ENCODE measurements at places on chromosomes 2 and 18.

DNA sequence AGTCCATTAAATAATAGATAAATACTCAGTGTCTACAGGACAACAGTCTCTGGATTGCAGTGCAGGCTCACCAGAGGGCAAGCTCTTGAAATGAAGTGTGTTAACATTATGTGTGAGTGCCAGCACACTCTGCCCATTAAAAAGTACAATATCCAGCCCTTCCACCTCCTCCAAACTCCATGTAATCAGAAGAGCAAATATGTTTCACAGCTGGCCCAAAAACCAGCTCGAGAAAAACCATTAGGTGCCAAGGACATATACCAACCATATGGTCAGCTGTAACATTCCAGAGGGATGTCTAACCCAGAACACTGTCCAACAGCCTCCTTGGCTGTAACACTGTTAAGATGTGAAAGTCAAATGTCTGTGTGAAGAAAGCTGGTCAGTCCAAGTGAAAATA is 112.2 kb downstream of the ZNF385B start:
- DNase-seq, result peak; percentile 34

- no peak for DNase-seq
Measured at GRCh38 chr2:10382354-10383061, 65.6 kb downstream of the ODC1 start.

DNA sequence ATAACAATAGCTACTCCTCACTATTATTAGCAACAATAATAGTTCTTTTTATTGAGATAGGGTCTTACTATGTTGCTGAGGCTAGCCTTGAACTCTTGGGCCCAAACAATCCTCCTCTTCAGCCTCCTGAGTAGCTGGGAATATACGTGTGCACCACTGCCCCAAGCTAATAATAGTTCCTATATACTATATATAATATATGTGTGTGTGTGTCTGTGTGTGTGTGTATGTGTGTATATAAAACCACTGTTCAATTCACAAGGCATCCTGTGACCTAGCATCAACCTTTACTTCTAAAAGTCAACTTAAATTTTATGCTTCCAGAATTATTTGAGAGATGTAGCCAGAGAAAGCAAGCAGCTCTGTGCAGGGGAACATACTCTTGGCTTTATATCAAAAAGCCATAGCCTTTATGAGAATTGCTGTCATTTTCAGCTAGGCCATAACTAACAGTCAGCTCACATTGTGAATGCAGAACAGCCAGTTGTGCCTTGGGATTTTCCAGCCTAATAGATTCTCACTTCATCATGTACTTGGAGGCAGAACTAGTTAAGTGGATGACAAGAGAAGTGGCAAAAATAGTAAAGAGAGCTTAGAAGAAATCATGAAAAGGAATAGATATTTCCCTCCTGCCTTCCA is 665.5 kb downstream of the NYAP2 start:
- no peak for DNase-seq

- no peak for DNase-seq
Measured at GRCh38 chr18:28127228-28127627, 49.7 kb downstream of the CDH2 start.

DNA sequence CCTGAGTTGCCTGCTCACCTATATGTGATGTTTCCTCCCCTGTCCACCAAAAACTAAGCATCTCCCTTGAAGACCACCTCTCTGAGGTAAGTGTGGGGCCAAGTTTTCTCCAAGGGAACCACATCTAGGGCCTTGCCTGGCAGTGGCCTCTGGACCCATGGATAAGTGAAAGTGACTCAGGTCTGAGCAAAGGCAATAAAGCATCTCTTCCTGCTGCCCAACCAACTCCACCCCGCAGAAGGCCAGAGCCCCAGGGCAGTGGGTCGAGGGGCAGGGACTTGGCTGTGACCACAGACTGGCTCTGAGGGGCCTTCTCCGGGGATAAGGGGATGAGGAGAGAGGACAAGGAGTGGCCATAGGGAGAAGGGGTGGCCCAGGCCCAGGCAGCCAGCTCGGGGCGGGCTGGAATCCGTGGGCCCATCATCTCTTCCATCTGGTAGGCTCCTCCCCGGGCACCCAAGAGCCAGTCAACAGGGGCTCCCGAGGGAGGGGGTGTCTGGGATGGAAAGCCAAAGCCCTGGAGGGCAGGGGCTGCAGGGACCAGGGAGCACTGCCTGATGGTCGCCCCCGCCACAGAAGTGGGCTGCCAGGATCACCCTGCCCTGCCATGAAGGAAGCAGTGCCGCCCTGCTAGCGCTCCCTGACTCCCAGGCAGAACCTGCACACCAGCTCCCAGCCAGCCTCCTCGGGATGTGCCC is 33.4 kb downstream of the EMX1 start:
- DNase-seq, result no peak

All from fibroblast of skin of scalp (primary cell).